Hematopoietic multipotent progenitor cell treated with erythropoietin and hydrocortisone succinate and interleukin-3 and kit ligand, for 17 days (in vitro differentiated cells): ENCODE measurements at places on chromosomes 1 and 21.

- DNase-seq = no peak
These were observed 37.2 kb upstream of the NPL start for GRCh38 chr1:182752077-182752988.

- peak; percentile 88 for DNase-seq
These were observed 1.2 kb downstream of the BTG3 start for GRCh38 chr21:17611414-17612022.

GRCh38 chr1:61692155-61692800 lies 32.7 kb downstream of the TM2D1 start:
- no peak for DNase-seq

- no peak for DNase-seq
These were observed 203.0 kb downstream of the TOMM20 start for GRCh38 chr1:234925440-234926263.

GRCh38 chr21:17578162-17578561 lies 34.5 kb downstream of the BTG3 start:
- no peak for DNase-seq

GRCh38 chr1:221751226-221751887 lies 9.5 kb upstream of the DUSP10 start:
- no peak for DNase-seq

DNA sequence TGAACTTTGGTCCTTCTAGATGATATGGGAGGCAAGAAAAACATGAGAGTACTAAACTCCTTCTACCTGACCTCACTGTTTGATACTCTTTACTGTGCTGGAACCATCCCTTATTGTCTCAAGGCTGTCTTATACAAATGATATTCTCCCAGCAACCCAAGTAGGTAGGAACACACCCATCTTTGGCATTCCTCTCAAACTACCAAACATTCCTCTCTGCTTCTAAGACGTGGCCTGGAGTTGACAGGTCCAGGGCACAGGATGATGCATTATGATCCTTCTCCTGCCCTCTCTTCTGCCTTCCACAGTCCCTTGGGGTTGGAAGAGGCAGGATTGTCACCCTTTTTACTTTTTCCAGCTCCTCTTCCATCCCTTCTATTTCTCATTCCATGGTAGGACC lies 90.5 kb downstream of the SPATA17 start:
- no peak for DNase-seq

DNA sequence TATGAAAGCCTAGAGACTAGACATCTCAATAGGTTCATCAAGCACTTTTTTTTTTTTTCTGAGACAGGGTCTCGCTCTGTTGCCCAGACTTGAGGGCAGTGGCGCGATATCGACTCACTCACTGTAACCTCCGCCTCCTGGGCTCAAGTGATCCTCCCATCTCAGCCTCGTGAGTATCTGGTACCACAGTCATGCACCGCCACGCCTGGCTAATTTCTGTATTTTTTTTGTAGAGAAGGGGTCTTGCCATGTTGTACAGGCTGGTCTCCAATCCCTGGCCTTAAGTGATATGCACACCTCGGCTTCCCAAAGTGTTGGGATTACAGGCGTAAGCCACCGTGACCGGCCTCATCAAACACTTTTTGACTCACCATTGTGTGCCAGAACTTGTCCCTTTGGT lies 613 bp upstream of the GPATCH4 start:
- DNase-seq = no peak

DNA sequence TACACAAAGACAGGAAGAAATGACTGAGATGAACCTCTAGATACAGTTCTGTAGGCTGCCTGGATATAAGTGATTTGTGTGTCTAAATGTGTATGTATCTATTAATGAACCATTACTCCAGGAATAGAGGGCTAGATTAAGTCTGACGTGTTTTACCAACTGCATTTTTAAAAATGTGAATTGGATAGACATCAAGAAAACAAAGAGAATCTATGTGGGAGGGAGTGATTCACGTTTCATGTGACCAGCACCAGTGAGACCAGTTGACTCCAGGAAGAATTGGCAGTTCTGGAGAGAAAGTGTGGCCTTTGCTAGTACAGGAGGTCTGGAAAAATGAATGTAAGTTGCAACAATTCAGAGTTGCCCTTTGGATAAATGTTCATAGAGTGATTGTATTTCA lies 53.4 kb upstream of the RGS21 start:
- no peak for DNase-seq

DNA sequence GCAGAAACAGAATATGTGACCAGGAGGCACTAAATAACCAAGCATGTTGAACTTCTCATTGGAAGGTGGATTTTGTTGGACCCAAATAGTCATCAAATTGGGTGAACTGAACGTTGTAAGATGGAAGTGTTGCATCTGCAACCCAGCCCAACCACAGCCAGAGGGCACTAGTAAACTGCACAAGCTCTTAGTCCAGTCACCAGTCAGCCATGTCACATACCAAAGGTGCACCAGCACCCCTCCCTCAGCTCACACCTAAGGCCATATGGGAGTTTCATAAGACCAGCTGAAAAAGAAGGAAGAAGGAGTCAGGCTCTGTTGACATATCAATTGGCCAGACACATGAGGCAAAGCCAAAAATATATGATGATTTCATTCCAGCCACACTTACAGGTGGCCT lies 481.7 kb upstream of the NR5A2 start:
- DNase-seq = no peak

GRCh38 chr1:34712007-34712688 lies 42.7 kb upstream of the GJB5 start:
- DNase-seq = no peak

DNA sequence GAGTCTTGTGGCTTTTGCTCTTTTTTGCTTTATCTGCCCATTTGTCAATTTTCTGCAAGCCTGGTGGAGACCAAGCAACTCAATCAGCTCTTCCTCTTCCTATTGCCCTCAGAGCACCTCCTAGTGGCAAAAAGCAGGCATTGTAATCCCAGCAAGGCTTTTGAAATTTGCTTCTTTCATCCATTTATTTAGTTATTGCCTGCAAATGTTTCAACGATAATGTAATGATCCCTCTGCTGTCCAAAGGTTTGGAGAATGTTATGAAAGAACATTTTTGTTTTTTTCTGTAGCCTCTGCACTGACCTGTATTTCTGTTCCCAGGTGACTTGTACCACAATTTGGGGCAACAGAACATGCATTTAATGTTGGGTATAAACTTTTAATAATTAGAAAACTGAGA lies 127.8 kb downstream of the GABPA start:
- DNase-seq = peak; percentile 7

DNA sequence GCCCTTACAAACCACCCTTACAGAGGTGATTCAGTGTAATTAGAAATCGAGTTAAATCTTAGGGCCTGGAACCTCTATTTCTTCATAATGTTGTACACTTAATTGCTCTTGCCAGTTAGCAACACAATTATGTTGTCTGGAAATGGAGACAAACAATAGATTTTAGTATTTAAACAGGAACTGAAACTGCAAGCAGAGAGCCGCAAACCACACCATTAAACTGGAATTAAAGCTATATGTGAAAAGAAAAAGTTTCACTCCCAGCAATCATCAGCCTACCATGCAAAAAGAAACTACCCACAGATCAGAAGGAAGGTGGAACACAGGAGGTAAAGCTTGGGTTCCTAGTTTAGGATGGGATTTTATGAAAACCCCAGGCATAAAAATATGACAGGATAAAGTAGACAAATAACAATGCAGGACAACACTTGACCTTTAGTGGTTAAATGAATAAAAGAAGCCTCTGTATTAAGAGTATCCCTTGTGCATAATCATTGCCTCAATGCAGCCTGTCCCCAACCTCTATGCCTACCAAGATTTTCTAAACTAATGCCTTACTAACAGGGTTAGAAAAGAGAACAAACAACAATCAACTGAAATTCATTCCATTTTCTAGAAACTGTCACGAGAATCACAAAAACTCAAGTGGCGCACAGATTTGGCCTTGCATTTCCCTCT lies 304.3 kb upstream of the ESRRG start:
- no peak for DNase-seq

DNA sequence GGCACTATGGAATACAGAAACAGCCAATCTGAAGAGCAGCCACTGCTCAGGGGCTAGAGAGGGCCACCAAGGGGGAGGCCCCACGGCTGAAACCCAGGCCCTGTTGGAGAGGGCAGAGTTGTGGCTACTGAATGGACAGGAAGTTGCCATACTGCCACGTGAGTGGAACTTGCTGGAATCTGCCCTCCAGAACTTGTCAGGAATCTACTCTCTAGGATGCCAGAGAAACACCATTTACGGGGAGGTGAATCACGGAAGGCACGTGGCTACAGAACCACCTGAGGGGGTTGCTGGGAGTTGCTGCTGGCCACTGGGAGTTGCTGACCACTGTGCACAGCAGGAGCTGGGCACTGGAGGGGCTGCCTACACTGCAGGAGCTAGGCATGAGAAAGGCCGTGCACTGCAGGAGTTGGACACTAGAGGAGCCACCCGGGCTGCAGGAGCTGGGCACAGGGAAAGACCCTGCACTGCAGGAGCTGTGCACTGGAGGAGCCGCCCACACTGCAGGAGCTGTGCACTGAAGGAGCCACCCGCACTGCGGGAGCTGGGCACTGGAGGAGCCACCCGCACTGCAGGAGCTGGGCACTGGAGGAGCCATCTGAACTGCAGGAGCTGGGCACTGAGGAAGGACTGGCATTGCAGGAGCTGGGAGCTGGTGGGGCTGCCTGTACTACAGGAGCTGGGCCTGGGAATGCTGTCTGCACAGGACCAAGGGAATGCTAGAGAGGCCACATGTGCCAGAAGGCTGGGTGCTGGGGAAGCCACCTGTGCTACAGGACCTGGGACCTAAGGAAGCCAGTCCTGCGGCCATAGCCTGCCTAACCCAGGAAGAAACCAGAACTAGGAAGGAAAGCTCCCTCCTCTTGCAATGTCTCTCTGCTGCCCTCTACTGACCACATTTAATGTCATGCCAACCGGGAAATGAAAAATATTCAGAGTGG lies 343.4 kb downstream of the MATN1 start:
- DNase-seq = peak; percentile 61

DNA sequence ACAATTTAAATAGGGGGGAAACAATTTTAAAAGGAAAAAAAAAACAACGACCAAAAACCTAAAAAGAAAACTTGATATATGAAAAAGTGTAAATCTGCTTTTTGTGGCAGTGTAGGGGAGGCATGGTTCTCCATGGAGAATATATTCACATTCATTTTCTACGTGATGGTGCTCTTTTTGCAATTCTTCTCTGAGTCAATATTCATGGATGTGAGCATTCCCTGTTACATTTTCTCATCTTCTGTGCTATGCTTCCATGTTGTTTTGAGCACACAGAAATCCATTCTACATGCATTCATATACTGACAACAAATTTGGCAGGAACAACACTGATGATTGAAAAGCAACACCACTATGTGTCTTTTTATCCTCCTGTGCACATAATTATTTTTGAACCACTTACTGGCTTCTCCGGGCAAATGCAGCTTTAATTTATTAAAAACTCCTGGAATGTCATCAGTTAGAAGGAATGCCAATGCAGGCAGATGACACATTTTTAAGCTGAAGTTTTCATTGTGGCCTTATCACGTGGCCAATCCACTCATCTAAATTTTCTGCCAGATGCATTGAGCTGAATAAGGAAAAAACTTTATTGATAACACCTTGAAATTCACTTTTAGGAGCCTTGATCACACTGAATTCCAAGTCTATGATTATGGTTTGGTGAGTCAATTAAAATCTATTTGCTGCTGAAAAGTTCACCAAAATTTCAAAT lies 590.6 kb downstream of the NUF2 start:
- no peak for DNase-seq

DNA sequence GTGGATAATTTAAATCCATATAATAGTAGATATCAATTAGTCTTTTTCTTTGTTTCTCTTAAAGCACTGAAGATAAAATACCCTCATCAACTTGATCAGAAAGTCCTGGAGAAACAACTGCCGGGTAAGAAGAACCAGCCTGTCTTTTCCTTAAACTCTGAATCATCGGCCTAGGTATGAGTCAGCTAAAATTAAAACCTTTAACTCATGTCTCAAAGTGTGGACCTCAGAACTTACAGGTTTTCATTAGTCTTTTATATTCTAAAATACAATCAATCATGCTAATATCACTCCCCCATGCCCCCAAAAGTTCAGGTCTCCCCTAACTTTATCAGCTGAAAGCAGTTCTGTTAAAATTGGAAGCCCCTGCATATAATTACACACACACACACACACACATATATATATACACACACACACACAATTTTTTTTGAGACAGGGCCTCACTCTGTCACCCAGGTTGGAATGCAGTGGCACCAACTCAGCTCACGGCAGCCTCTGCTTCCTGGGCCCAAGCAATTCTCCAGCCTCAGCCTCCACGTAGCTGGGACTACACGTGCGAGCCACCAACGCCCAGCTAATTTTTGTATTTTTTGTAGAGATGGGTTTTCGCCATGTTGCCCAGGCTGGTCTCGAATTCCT lies 61.3 kb downstream of the B3GALNT2 start:
- DNase-seq = peak; percentile 68

GRCh38 chr1:168408539-168408865 lies 127.8 kb downstream of the TBX19 start:
- no peak for DNase-seq

DNA sequence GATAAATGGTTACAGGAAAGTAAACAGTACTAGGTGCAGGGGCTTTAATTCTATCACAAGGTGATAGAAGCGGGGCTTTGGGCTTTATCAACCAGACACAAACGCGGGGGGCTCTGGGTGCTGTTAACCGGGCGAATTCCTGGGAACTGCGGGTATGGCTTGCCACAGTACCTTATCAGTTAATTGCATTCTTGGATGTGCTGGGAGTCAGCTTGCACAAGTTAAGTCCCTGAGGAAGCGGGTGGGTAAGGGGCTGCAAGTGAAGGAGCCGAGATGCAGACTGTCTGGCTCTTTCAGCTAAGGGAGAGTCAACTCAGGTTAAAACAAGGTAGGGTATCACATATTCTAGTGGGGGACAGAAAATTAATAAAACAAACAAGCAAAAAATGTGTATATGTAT lies 661 bp downstream of the GBP4 start:
- DNase-seq = no peak

DNA sequence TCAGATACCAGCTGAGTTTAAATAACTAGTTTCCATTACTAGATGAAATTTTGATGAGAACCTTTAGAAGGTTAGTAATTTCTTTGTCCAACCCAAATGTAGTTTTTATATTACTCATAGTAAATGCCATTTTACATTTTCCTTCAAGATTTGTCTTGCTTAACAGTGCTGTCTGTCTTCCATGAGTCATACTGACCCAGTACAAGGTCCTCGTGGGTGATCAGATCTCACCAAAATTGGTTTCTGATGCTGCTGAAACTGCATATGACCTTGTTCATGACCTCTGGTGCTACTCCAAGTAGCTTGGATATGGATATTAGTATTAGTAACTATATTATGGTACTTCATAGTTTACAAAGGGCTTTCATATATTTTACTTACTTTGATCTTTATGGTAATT lies 207.1 kb downstream of the RYR2 start:
- DNase-seq = no peak

DNA sequence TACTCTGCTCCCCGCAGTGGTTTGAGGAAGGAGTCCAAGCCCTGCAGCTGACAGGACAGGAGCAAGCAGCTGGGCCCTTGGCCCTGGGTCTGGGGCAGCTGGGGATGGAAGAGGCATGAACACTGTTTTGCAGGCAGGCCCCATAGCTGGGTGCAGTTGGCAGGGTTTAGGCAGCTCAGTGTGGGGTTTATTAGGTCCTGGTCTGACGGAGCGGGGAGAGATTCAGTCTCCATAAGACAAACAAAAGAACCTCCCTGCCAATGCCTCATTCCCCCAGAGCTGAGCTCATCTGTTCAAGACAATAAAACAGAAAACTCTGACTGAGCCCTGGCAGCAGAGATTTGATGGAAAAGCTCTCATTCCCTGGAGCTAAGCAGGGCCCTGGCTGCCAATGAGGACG lies 37.3 kb downstream of the OLFML2B start:
- no peak for DNase-seq

GRCh38 chr1:221946768-221947167 lies 204.9 kb upstream of the DUSP10 start:
- DNase-seq = no peak

- no peak for DNase-seq
These were observed 49.5 kb downstream of the TRIM11 start for GRCh38 chr1:228356897-228357680.
